HS-27A (cell line): ENCODE measurements at places on chromosomes 6 and 20.

- DNase-seq = no peak
These were observed 114.4 kb upstream of the PRND start for GRCh38 chr20:4607287-4607713.

GRCh38 chr20:50001784-50002311 lies 19.1 kb downstream of the SNAI1 start:
- DNase-seq = no peak

GRCh38 chr20:62407221-62407992 lies at the start of gene CABLES2:
Gene CABLES2, minus strand, starts transcription at chr20:62407285. Its CDS starts 9 bp downstream, at chr20:62407276.
- DNase-seq = peak; percentile 71

GRCh38 chr6:63537201-63537958 lies 34.9 kb upstream of the LOC128125822 start:
- no peak for DNase-seq

DNA sequence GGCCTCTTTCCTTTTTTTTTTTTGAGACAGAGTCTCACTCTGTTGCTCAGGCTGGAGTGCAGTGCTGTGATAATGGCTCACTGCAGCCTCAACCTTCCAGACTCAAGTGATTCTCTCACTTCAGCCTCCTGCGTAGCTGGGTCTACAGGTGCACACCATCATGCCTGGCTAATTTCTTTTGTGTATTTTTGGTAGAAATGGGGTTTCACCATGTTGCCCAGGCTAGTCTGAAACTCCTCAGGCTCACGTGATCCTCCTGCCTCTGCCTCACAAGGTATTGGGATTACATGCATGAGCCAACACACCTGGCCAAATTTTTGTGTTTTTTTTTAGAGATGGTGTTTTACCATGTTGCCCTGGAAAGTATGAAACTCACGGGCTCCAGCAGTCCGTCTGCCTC lies 29.3 kb downstream of the SRC start:
- no peak for DNase-seq

GRCh38 chr20:46230801-46231282 lies 77.5 kb downstream of the CDH22 start:
- DNase-seq = no peak

- DNase-seq = no peak
These were observed 611.0 kb downstream of the DOK5 start for GRCh38 chr20:55086421-55086820.

GRCh38 chr6:33192671-33193602 lies 670 bp upstream of the COL11A2 start:
- DNase-seq = no peak

GRCh38 chr6:149717588-149718458 lies at the start of gene LATS1:
Gene LATS1, minus strand, starts transcription at chr6:149718101. Its CDS starts 15,975 bp downstream, at chr6:149702126.
- DNase-seq = peak; percentile 77

- no peak for DNase-seq
These were observed 44.7 kb downstream of the EYA2 start for GRCh38 chr20:46939031-46939965.

GRCh38 chr20:50582591-50583234 lies 72.5 kb downstream of the PTPN1 start:
- no peak for DNase-seq

DNA sequence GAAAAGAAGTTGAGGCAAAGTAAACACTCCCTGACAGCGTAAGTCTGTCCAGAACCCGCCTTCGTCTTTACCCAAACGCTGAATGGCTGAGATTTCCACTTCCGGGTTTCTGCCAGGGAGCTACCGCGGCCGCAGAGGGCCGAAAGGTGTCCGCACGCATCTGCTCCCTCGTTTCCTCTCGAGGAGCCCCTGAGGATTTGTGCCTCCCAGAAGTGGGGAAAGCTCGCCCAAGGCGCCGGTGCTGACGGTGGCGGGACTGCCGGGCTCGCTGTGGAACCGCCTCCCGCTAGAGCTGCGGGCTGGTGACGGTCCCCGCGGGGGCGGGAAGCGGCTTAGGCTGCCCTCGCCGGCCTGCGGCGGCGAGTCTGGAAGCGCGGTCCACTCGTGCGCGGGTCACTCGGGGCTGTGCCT lies 1760.2 kb upstream of the DEFB115 start:
- peak; percentile 0 for DNase-seq

DNA sequence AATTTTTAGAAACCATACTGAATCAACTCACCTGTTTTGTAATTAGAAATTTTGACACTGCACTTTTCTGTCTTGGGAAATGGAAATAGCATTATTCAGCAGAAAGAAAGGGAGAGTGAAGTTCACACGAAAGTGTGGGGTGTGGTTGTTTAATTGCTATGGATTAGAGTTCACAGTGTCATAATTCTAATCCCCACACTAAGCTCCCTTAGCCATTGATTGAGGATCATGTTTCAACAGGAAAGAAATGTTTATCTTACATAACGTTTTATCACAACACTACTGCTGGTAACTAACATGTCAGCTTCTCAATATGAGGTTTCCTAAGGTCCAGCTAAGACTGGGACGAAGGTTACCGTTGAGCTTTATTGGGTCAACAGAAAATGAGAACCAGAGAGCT lies 31.4 kb upstream of the GSTA5 start:
- DNase-seq = no peak

DNA sequence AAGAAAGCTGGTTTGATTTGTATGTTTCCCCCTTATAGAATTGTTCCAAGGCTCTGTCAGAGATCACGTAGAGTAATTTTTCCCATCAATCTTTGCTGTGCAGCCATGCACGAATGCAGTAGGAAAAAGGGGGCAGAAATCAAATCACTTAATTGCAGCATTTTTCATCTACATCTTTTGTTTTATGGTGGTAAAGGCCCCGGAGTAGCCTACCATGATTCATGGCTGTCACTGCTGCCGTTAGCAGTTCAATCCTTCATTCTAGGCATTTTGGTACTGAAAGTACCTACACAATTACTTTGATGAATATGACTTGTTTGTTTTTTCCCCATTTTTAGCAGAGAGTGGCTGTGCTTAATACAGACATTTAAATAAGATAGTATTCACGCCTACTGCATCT lies 631.9 kb upstream of the MMS22L start:
- no peak for DNase-seq

DNA sequence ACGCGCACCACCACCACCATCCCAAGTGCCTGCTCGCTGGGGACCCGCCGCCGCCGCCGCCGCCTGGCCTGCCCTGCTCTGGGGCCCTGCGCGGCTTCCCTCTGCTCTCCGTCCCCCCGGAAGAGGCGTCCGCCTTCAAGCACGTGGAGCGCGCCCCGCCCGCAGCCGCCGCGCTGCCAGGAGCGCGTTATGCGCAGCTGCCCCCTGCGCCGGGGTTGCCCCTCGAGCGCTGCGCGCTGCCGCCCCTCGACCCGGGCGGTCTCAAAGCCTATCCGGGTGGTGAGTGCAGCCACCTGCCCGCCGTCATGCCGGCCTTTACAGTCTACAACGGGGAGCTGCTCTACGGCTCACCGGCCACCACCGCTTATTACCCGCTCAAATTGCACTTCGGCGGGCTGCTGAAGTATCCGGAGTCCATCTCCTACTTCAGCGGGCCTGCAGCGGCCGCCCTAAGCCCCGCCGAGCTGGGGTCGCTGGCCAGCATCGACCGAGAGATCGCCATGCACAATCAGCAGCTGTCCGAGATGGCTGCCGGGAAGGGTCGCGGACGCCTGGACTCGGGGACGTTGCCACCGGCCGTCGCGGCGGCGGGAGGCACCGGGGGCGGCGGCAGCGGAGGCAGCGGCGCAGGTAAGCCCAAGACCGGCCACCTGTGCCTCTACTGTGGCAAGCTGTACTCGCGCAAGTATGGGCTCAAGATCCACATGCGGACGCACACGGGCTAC lies 7.2 kb downstream of the PRDM13 start:
- no peak for DNase-seq

DNA sequence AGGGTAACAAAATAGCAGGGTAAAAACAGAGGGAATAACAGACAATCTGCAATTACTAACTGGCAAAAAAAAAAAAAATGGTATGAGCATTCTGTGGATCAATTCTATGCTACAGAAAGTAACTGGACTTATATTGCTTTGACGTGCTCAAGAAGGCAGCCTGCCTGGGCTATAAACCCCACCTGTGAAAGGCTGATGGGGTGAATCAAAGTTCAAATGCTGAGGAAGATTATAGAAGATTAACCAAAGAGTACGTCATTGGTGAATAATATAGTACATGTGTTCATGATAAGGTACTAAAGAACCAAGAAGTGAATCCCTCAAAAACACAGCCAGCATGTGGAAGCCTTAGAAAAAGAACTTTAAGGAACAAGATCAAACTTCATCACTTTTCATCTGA lies 441.9 kb upstream of the PTCHD4 start:
- DNase-seq = no peak

DNA sequence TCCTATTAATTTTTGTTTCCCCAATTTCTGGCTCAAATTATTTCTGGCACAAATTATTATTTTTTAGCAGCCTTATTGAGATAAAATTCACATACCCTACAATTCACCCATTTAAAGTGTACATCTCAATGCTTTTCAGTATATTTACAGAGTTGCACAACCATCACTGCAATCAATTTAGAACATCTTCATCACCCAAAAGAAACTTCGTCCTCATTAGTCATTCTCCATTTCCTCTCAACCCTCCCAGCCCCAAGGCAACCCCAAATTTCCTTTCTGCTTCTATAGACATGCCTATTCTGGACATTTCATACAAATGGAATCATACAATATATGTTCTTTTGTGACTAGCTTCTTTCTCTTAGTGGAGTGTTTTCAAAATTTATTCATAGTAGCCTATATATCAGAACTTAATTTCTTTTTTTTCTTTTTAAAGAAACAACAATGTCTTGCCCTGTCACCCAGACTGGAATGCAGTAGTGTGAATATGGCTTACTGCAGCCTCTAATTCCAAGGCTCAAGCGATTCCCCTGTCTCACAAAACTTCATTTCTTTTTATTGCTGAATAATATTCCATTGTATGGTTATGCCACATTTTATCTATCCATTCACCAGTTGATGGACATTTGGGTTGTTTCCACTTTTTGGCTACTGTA lies 84.5 kb downstream of the DNAH8 start:
- no peak for DNase-seq

DNA sequence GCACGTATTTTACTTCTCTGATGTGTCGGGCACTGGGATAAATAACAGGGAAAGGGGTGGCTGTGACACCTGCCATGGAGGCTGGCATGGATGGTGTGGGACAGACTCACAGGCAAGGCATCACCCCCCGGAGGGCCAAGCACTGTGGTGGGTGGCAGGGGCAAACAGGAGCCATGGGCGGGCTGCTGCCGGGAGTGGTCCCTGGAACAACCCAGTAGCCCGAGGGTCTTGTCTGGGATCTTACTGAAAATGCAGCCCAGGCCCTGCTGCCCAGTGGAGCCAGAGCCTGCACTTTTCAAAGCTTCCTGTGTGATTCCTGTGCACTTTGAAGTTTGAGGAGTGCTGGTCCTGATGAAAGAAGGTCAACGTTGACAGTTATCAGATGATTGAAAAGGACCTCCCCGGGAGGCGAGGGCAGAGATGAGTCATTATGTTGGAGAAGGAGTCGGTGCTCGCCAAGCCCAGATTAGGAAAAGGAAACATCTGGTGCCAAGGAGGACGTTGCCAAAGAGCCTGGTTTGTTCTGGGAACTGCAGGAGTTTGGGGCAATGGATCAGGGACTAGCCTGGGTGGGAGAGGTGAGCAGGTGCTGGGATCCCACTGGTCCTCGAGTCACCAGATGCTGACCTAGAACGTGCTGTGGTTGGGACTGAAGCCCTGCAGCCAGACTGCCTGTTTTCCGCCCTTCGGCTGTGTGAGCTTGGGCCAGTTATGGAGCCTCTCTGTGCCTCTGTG lies 130.0 kb upstream of the GGTLC1 start:
- DNase-seq = no peak
